ENCODE measurements at places on chromosomes 6 and 20.

DNA sequence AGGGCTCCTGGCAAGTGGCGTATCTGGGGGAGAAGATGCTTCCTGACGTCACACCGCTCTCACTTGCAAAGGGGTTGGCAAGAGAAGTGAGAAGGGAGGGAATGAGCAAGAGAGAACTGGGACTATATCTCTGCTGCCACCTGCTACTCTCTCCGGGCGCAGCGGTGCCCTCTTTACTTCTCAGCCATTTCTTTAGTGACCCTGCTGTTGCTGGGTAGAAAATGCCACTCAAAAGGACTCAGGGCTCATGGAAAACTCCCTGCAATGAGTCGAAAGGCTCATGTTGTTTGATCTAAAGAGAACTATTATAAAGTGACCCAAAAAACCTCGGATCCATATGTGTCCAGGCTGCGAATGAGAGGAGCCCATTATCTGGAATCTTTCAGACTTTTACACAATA lies 401.8 kb downstream of the SAMD5 start:
- DNase-seq, result no peak

- peak; percentile 61 for DNase-seq
These were observed 16.4 kb upstream of the STX16 start for GRCh38 chr20:58634521-58635278.

GRCh38 chr6:125789576-125790357 lies 993 bp upstream of the NCOA7 start:
- DNase-seq, result peak; percentile 41

DNA sequence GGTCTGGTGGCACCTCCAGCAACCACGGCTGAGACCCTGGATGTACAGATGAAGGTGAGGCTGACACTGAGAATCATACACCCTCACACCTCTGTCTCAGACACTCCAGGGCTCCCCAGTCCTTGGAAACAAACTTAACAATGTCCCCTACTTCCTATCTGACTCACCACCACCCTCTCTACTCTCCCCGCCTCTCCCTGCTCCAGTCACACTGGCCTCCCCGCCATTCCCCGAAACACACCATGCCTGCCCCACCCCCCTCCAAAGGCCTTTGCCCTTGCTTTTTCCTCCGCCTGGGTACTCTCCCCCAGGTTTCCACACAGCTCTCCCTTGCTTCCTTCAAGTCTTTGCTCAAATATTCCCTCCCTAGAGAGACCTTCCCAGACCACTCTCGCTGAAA lies 16.3 kb downstream of the BPI start:
- no peak for DNase-seq

DNA sequence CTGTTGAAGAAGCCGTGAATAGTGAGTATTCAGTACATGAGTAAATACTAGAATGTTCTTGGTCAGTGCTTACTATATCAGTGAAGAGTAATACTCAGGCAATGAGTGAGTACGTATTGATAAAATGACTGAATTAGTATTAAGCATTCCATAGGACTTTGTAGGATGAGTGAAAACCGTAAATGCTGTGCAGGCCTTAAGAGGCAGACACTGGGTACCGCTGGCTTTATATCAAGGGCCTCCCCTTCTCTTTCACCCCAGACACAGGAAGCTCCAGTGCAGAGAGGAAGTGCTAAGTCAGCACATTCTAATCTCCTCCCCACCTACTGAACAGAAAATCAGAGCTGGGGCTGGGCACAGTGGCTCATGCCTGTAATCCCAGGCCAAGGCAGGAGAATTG lies 24.2 kb downstream of the POFUT1 start:
- DNase-seq, result peak; percentile 36

- DNase-seq, result no peak
These were observed 39.3 kb downstream of the GFOD1 start for GRCh38 chr6:13447949-13448724.

DNA sequence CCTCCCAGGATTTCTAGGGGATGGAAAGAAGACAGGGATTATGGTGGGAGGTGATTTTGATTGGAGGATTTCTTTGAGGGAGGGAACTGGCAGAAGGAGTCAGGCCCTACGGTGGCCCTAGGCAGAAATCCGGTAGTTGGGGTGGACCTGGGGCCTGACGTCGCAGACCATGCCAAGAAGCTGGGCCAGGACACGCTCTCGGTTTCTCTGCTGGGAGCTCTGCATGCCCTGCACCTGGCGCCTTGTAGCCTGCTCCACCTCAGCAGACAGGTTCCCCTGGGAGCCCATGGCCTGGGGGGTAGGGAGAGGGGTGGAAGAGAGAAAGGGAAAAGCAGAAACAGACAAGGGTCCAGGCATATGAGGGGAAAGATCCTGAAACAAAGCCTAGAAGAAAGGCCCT lies 1.1 kb downstream of the ATP6V1G2 start:
- DNase-seq, result no peak

DNA sequence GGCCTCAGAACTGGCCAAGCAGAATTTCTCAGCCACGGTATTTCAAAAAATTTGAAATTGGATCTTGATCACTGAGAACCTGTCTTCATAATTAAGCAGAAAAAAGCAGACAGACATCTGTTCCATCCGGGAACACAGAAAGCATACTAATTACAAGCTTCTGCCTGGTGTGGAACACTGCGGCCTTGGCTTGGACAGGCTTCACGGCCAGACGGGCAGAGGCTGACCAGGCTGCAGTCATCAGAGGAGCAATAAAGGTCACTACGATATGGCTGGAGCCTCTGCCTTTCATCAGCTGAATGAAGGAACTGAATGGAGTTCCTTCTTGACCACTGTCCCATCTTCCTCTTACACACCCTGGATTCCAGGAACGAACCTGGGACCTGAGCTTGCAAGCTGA lies 3.9 kb upstream of the NRSN1 start:
- no peak for DNase-seq

DNA sequence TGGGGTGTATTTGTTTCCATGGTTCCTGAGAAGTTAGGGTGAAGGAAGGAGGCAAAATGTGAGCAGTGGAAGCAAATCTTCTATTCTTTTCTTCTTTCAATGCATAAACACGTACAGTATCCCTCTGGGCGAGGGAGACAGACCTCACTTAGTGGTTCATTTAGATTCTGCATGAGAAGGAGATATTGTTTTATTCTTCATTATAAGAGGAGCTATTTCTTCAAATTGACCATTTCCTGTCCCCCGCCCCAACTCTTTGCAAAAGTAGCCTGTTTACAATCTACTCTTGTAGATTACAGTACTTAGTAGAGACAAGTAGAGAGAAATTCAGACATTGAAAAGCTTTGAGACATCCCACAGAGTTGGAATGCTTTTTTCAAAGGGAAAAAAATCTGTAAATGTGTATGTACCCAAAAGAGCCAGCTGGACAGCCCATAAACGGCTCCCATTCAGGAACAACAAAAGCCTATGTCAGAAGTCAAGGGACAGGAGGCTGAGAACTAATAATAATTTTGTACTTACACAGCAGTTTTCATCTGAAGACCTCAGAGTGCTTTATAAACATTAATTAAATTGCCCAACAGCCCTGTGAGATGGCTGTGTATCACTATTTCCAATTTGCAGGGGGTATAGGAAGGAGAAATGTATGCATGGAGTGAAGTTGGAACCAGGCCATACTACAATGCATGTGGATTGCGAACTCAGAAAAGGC lies 23.9 kb downstream of the CD83 start:
- DNase-seq, result no peak

GRCh38 chr6:25061289-25061936 lies 125.7 kb upstream of the RIPOR2 start:
- DNase-seq, result no peak

- DNase-seq, result no peak
These were observed 109.2 kb upstream of the ASF1A start for GRCh38 chr6:118784641-118785164.

GRCh38 chr6:101393251-101393828 lies at the start of gene GRIK2:
Gene GRIK2, plus strand, starts transcription at chr6:101393708.
- DNase-seq, result no peak

DNA sequence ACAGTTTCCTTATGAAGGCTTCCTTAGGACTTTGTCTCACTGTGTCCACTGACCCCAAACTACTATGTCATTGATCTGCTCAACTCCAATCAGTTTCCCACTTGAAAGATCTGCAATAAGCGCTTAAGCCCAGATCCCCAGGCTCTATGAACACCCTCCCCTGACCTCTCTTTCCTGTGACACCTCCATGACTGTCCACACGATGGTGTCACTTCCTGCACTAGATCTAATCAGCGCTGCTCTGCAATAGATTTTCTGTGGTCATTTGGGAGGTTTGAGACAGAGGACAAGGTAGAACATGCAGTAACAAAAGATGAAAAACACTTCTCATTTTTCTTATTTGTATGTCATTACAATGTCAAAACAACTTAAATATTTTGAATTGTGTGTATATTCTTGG lies 304.6 kb upstream of the AGPAT4 start:
- DNase-seq, result no peak

- no peak for DNase-seq
These were observed 265.9 kb downstream of the COL12A1 start for GRCh38 chr6:74939721-74940620.

GRCh38 chr6:106100755-106101154 lies 14.6 kb downstream of the PRDM1 start:
- no peak for DNase-seq

GRCh38 chr6:73109659-73110058 lies 115.6 kb downstream of the KHDC1L start:
- no peak for DNase-seq

- no peak for DNase-seq
These were observed 25.5 kb downstream of the FASTKD5 start for GRCh38 chr20:3134151-3134550.

DNA sequence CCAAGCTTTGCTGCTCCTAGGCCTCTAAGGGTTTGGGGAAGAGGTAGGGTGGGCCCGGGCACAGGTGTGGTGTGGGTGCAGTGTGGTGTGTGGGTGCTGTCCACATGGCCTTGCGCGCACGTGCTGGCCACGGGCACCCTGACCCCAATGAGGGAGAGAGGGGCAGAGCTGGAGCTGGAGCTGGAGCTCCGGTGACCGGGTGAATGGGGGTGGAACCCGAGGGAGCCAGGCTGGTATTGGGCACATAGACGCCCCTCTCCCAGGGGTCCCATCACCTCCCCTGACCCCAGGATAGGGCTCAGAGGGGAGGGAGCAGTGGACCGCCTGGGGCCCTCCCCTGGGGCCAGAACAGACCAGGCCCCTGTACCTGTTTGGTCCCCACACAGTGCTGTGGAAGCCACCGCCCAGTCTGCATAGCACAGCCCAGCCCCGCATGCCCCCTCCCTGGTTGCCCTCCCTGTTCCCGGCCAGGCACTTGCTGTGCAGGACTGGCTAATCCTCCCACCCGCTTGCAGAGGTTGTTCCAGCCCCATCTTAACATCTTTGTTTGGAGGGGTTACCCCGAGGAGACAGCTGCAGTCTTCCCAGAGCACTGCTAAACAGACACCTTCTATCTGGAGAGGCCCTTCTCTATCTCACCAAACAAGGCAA lies 984 bp downstream of the ADAM33 start:
- DNase-seq, result no peak

DNA sequence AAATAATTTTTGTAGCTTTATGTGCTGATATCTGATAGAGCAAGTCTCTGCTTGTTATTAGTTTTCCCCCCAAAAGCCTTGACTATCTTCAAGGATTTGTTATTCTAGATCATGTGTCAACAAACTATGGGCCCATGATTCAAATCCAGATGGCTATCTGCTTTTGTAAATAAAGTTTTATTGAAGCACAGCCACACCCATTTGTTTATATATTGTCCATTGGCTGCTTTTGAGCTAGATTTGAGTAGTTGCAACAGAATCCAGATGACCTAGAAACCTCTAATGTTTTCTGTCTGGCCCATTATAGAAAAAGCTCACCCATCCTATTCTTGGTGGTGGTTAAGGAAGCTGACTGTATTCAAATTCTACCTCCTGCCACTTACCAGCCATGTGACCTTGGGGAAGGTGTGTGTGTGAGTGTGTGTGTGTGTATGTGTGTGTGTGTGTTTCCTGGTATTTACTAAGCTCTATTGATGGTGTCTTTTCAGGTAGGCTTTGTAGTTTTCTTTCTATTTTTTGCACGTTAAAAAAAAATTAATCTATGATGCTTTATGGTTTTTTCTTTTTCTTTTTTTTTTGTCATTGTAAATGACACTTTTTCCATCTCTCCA lies 1.3 kb upstream of the GTSF1L start:
- DNase-seq, result no peak

GRCh38 chr6:134816780-134817179 lies 133.1 kb downstream of the ALDH8A1 start:
- no peak for DNase-seq

DNA sequence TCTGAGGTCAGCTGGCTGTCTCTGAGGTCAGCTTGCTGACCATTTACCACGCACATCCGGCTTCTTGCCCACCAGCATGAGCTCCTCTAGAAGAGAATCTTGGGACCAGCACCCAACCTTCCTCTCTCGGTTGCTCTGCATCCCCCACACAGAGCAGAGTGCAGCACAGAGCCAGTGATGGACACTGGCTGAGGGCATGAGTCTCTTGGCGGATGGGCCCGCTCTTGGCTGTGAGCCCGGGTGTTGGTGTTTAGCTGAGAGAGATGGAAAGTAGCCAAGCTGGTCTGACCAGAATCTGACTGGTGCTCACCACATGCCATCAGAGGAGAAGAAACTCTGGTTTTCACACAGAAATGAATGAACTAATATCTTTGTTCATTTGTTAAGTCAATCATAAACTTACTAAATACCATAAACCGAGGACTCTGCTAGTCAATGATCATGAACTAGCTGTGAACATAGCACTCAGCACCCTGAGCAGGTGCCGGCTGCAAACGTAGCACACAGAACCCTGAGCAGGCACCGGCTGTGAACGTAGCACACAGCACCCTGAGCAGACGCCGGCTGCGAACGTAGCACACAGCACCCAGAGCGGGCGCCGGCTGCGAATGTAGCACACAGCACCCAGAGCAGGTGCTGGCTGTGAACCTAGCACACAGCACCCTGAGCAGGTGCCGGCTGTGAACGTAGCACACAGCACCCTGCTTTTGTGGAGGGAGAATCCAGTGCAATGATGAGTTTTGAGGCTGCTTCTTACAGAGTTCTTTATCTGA lies 10.4 kb upstream of the THBS2 start:
- no peak for DNase-seq

DNA sequence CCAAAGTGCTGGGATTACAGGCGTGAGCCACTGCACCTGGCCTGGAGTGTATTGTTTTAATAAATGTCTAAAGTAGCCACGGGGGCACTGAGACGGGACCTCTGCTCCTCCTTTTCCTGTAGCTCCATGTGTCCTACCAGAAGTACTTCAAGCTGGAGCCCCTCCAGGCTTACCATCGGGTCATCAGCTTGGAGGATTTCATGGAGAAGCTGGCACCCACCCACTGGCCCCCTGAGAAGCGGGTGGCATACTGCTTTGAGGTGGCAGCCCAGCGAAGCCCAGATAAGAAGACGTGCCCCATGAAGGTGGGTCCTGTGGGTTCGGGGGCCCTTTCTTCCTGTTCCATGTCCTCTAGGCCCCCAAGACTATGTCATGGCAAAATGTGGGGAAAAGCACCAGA lies 7.5 kb downstream of the POFUT1 start:
- DNase-seq, result no peak

DNA sequence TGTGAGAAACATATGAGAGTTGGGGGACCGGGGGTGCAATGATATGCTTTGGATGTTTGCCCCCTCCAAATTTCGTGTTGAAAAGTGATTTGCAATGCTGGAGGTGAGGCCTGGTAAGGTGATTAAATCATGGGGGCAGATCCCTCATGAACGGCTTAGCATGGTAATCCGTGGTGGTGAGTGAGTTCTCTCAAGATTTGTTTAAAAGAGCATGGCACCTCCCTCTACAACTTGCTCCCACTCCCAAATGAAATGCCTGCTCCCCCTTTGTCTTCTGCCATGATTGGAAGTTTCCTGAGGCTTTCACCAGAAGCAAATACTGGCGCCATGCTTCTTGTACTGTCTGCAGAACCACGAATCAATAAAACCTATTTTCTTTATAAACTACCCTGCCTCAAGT lies 2.5 kb downstream of the DEK start:
- DNase-seq, result no peak

- peak; percentile 82 for DNase-seq
These were observed 747 bp upstream of the PTPRA start for GRCh38 chr20:2872459-2873009.
